ENCODE measurements at places on chromosomes 3 and 15.

DNA sequence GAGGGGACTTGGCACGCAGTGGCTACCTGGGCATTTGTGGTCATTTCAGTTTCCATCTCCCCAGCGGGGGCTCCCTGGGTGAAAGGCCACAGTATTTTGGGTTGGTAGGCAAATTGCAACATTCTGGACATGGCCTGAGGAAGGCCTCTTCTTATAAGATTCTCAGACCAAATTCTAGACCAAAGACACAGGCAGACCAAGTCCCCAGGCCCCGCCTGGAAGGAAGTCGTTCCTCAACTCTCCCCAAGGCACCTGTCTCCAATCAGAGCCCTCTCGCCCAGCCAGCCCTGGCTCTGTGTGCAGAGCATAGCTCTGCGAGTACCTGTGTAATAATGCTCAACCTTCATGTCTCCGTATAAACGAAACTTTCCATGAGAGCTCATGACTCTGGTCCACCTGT lies 53.1 kb downstream of the GRIP2 start:
- no peaks in the 10 kb centered on the region for H3K4me1 ChIP-seq
- H3K27me3 ChIP-seq = no peaks in the 10 kb centered on the region
- no peak overlapping the region for H3K4me3 ChIP-seq
- no peak overlapping the region for H3K27ac ChIP-seq

GRCh38 chr3:50231581-50231980 lies 4.4 kb upstream of the GNAI2 start:
- H3K4me1 ChIP-seq = peaks cover 38% of the 10 kb centered on the region
- no peaks in the 10 kb centered on the region for H3K27me3 ChIP-seq
- H3K27ac ChIP-seq = no peak overlapping the region
- H3K36me3 ChIP-seq = peaks cover 4% of the 10 kb centered on the region

- no peaks in the 10 kb centered on the region for H3K36me3 ChIP-seq
- H3K4me3 ChIP-seq = no peak overlapping the region
- H3K4me1 ChIP-seq = no peaks in the 10 kb centered on the region
- no peak overlapping the region for H3K27ac ChIP-seq
- no peak for DNase-seq
Measured at GRCh38 chr3:29892976-29893554, 612.2 kb downstream of the RBMS3 start.

- no peak for DNase-seq
- no peak overlapping the region for H3K4me3 ChIP-seq
Measured at GRCh38 chr3:64563751-64564150, 124.0 kb downstream of the ADAMTS9 start.

DNA sequence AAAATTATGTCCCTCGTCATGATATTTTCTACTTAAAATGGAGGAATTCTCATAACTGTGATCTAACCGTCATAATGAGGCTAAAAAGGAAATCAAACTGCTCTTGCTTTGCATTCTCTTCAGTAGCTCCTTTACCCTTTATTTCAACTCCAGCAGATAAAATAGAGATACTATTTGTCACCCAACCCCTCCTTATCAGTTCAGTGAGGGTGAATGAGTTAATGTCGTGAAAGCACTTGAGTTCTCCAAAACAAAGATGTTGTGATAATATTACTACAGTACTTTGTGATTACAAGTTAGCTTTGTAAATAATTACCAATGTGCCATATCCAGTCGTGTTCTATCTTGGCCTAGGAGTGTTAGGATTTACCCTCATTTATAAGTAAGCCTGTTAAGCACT lies 63.4 kb upstream of the ANKRD28 start:
- H3K36me3 ChIP-seq = peaks cover 27% of the 10 kb centered on the region
- H3K27me3 ChIP-seq = no peaks in the 10 kb centered on the region
- H3K4me3 ChIP-seq = peak overlapping the region; percentile 77
- peaks cover 35% of the 10 kb centered on the region for H3K4me1 ChIP-seq
- no peak overlapping the region for H3K27ac ChIP-seq
- no peak for DNase-seq

DNA sequence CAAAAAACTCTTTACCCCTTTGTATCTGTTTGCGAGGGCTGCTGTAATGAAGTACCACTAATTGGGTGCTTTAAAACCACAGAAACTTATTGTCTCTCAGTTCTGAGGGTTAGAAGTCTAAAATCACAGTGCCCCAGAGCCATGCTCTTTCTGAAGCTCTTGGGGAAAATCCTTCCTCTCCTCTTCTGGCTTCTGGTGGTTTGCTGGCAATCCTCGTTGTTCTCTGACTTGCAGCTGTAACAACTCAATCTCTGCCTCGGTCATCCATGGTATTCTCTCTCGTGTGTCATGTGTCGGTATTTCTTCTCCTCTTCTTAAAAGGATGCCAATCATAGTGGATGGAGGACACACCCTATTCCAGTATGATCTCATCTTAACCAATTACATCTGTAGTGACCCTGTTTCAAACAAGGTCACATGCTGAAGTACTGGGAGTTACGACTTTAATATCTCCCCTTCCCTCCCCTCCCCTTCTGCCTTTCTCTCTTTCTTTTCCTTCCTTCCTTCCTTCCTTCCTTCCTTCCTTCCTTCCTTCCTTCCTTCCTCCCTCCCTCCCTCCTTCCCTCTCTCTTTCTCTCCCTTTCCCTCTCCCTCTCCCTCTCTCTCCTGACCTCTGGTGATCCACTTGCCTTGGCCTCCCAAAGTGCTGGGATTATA lies 6.5 kb upstream of the ARL8B start:
- H3K4me3 ChIP-seq = no peak overlapping the region
- no peak overlapping the region for H3K27ac ChIP-seq
- H3K4me1 ChIP-seq = no peaks in the 10 kb centered on the region
- no peak for DNase-seq
- H3K27me3 ChIP-seq = no peaks in the 10 kb centered on the region

GRCh38 chr15:101003706-101004105 lies 84.5 kb downstream of the LRRK1 start:
- no peak overlapping the region for H3K27ac ChIP-seq
- peaks cover 20% of the 10 kb centered on the region for H3K4me1 ChIP-seq
- H3K36me3 ChIP-seq = no peaks in the 10 kb centered on the region

- no peak for DNase-seq
- no peaks in the 10 kb centered on the region for H3K27me3 ChIP-seq
- no peak overlapping the region for H3K4me3 ChIP-seq
- H3K36me3 ChIP-seq = no peaks in the 10 kb centered on the region
Measured at GRCh38 chr3:7332696-7333095, 471.8 kb downstream of the GRM7 start.

- peaks cover 2% of the 10 kb centered on the region for H3K36me3 ChIP-seq
- no peaks in the 10 kb centered on the region for H3K27me3 ChIP-seq
- peaks cover 19% of the 10 kb centered on the region for H3K4me1 ChIP-seq
- no peak for DNase-seq
- H3K27ac ChIP-seq = no peak overlapping the region
Measured at GRCh38 chr15:90054618-90055097, 47.6 kb downstream of the IDH2 start.

DNA sequence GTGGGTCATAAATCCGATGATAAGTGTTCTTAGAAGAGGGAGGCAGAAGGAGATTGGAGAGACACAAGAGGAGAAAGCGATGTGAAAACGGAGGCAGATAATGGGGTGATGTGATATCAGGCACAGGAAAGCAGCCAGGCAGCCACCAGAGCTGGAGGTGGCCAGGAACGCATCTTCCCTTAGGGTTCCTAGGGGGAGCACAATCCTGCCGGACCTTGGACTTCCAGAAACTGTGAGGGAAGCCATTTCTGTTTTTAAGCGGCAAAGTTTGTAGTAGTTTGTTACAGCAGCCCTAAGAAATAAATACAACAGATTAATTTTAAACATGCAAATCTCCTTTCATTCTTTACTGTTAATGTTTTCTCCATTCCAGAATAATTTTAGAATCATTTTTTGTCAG lies 259.9 kb upstream of the TMC3 start:
- no peaks in the 10 kb centered on the region for H3K36me3 ChIP-seq

- DNase-seq = no peak
- H3K36me3 ChIP-seq = no peaks in the 10 kb centered on the region
- no peaks in the 10 kb centered on the region for H3K27me3 ChIP-seq
- no peak overlapping the region for H3K4me3 ChIP-seq
- no peak overlapping the region for H3K27ac ChIP-seq
Measured at GRCh38 chr3:178284181-178284580, 252.1 kb upstream of the KCNMB2 start.

GRCh38 chr3:10289077-10289476 lies 3.7 kb downstream of the GHRL start:
- peaks cover 46% of the 10 kb centered on the region for H3K36me3 ChIP-seq
- no peaks in the 10 kb centered on the region for H3K27me3 ChIP-seq
- H3K27ac ChIP-seq = no peak overlapping the region

DNA sequence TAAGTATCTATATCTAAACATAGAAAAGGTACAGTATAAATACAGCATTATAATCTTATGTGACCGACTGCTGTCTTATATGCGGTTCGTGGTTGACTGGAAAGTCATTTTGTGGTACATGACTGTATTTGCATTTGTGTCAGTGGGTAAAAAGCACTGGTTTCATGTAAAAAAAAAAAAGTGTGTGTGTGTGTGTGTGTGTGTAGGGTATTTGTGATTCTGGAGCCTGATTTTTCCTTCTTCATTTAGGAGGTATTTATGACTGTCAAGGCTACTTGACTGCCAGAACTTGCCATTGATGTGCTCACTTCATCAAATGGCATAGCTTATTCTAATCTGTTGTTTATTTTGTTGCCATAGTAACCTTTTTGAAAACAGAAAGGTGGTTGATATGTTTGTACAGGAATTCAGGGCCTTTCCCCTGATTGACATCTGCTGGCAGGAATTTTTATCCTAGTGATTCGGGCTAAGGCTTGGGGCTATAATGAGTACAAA lies 63.2 kb downstream of the AKAP13 start:
- no peak overlapping the region for H3K27ac ChIP-seq
- peaks cover 1% of the 10 kb centered on the region for H3K27me3 ChIP-seq
- peaks cover 6% of the 10 kb centered on the region for H3K36me3 ChIP-seq
- H3K4me3 ChIP-seq = no peak overlapping the region
- peaks cover 36% of the 10 kb centered on the region for H3K4me1 ChIP-seq
- DNase-seq = peak; percentile 39

GRCh38 chr3:181948286-181948685 lies 236.6 kb downstream of the SOX2 start:
- DNase-seq = no peak
- no peak overlapping the region for H3K4me3 ChIP-seq
- no peaks in the 10 kb centered on the region for H3K4me1 ChIP-seq
- H3K36me3 ChIP-seq = no peaks in the 10 kb centered on the region
- H3K27ac ChIP-seq = no peak overlapping the region
- H3K27me3 ChIP-seq = no peaks in the 10 kb centered on the region

GRCh38 chr15:98842973-98843285 lies 164.7 kb downstream of the PGPEP1L start:
- H3K36me3 ChIP-seq = no peaks in the 10 kb centered on the region
- no peak overlapping the region for H3K27ac ChIP-seq
- no peak for DNase-seq
- H3K27me3 ChIP-seq = no peaks in the 10 kb centered on the region

DNA sequence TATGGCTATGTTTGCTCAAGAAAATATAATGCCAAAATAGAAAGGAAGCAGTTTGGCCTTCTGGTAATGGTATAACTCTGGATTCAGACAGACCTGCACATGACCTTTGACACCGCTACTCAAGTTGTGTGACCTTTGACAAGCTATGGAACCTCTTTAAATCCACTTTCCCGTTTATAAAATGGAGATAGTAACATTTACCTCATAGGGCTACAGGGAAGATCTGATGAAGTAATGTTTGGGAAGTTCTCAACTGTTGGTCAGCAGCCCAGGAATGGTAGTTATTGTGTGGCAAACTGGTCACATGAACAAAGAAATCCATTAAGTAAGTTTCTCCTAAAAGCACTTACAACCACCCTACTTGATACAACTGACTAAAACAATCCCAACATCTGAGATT lies 95.1 kb upstream of the PHLDB2 start:
- no peaks in the 10 kb centered on the region for H3K36me3 ChIP-seq
- no peak for DNase-seq
- H3K27ac ChIP-seq = no peak overlapping the region
- H3K4me3 ChIP-seq = no peak overlapping the region

- no peak for DNase-seq
- H3K27me3 ChIP-seq = no peaks in the 10 kb centered on the region
- no peaks in the 10 kb centered on the region for H3K36me3 ChIP-seq
- H3K4me3 ChIP-seq = no peak overlapping the region
- no peak overlapping the region for H3K27ac ChIP-seq
Measured at GRCh38 chr3:90080988-90081387, 973.6 kb downstream of the EPHA3 start.

DNA sequence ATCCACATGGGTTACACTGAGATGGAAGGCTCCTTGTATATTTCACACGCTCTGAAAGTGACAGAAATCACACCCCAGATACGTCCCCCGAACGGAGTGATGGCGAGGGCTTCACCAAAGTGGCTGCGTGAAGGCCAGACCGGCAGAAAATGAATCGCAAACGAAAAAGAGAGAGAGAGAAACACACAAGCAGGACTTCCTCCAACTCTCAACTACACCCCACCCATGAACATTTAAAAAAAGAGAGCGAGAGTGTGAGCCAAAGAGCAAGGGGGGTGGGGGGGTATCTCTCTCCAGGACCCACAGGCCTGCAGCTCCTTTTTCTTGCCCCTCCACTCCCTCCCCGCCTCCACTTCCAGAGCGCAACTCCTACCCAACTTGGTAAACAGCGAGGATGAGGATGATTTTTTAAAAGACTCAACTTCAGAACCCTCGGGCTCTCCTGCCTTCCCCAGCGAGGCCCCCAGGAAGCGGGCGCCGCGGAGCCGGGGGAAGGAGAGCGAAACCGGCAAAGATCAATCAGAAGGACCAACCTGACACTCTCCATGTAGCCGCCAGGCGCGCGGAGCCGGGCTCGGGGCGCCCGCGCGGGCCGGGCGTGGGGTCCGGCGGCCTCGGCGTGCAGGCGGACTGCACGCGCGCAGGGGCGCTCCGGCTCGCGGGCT lies 519.1 kb downstream of the FOXP1 start:
- H3K4me3 ChIP-seq = no peak overlapping the region
- no peak overlapping the region for H3K27ac ChIP-seq
- H3K27me3 ChIP-seq = no peaks in the 10 kb centered on the region

DNA sequence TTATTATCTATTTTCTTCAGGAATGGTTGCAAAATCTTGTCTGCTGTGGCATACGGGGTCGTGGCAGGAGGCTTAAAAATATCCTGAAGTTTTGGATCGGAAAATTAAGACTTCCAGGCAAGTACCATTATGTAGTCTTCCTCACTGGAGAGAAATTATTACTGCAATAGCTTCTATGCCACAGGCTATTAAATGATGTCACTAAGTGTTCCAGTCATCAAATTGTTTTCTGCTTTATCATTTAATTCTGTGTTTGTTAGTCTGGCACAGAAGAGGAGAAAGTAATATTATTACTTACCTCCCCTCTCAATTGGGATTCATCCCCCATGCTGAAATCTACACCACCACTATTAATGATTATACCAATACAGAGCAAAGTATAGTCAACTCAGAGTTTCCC lies 378.2 kb upstream of the ALCAM start:
- no peaks in the 10 kb centered on the region for H3K4me1 ChIP-seq
- H3K36me3 ChIP-seq = no peaks in the 10 kb centered on the region
- no peak overlapping the region for H3K27ac ChIP-seq
- H3K4me3 ChIP-seq = no peak overlapping the region
